ENCODE measurements at places on chromosomes 16 and 17.

DNA sequence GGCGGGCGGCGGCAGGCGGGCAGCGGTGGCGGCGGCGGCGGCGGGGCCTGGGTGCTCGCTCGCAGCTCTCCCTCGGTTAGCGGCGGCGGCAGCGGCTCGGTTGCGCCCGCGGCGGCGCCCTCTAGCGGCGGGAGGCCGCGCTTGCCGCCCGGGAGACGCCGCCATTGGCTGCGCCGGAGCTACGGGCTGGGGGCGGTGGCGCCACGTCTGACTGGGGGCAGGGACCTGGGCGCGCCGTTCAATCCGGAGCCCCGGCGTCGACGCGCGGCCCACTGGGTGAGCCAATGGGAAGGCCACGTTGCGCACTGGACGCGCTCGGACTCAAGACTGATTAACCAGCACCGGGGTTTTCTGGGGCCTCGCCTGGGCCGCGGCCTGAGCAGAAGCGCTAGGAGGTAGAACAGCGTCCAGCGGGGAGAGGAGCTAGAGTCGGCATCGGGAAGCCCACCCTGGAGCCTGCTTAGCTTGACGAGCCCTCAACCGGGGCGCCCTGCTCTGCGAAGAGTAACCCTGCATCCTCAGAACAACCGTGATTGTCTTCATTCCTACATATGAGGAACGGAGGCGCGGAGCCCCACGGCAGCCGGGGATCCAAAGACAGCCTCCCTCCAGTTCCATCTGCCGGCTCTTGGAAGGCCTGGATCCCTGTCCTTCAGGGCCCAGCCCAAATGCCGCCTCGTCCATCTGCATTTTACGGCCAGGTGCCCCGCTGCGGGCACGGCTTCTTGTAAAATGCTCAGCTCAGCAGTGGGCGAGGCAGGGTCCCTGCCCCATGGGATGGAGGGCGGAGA lies at the start of gene ZC3H7A:
Gene ZC3H7A (minus strand): TSS at position 93 of the 791 bp plus-strand sequence. CDS start 14,904 bp downstream, outside the sequence.
- peak; percentile 96 for DNase-seq

DNA sequence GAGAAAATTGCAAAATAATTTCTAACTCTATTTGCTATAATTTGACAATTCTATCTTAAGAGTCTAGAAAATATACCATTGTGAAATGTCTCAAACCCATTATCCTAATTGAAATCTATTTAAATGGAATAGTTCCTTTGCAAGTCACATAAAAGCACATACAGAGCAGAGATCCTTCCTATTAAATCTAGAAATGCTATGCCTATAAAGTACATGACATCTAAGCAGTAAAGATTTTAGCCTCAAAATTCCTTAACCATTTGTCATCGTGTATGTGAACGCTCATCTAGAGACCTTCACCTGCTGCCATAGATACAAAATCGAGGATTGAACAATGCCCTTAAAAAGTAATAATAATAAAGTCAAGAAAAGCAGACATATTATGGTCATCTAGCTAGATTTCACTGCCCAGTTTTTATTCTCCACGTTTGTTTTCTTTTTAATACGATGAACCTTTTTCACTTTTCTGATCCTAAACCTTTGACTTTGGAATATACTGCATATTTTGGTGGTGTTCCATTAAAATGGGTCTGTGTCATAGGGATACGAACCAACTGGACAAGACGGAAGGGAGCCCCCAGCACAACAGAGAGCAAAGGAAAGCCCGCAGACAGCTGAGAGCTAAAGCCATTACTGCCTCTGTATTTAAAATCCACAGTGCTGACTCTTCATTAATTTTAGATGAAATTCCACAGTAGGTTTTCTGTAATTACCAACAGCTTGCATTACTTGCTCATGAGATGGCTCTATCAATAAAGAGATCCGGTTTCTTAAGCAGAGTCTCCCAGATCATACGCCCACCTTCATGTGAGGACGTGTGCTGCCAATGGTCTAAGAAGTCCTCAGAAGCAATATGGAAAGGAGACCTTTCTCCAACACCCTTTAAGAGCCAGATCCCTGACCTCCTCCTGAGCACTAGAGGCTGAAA lies 17.6 kb downstream of the TEX2 start:
- DNase-seq: no peak

DNA sequence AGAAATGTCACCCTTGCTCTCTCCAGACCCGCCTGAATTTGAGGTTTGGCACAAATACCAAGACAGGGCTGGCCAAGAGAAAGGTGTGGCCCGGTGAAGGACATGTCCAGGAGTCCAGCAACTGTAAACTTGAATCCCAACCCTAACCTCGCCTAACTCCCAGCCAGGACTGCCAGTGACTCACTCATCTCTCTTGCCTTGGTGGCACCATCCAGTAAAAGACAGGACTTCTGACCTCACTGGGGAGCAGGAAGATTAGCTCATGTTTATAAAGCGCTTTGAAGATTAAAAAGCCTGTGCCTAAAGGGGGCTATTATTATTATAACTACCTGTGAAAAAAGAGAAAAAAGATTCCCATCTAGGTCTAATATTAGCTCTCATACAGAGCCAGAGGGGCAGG lies 335.3 kb downstream of the SOX9 start:
- no peak for DNase-seq

DNA sequence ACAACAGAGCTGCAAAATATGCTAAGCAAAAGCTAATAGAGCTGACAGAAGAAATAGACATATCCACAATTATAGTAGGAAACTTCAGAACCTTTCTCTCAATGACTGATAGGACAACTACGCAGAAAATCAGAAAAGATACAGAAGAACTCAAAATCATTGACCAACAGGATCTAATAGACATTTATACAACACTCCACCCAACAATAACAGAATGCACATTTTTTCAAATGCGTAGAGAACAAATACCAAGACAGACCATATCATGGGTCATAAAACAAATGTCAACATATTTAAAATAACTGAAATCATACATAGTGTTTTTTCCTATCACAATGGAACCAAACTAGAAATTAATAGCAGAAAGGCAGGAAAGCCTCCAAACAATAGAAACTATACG lies 237.4 kb downstream of the C16orf78 start:
- no peak for DNase-seq

DNA sequence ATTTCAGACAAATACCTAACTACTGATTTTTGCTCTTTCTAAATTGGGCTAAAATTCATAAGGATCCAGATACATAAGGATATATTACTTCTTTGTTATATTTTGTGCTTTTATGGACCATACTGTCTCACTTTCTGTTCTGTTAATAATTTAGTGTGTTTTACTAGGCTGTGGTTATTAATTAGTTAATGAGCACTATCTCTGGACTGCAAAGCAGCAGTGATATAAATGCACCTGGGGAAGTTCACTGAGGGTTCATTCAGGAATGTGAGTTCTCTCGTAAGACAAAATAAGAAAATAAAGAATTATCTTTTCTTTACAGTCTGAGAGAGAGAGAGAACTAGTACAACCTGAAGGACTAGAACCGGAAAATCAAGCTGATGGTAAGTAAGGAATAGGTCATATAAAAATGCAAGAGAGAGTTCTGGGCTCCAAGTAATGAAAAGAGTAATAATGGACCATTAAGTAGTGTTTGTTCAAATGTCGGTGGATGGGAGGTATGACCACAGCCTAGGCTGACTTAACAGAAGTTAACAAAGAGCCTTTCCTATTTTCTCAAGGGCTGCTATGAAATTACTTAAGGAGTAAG lies 55.6 kb downstream of the IKZF3 start:
- no peak for DNase-seq

DNA sequence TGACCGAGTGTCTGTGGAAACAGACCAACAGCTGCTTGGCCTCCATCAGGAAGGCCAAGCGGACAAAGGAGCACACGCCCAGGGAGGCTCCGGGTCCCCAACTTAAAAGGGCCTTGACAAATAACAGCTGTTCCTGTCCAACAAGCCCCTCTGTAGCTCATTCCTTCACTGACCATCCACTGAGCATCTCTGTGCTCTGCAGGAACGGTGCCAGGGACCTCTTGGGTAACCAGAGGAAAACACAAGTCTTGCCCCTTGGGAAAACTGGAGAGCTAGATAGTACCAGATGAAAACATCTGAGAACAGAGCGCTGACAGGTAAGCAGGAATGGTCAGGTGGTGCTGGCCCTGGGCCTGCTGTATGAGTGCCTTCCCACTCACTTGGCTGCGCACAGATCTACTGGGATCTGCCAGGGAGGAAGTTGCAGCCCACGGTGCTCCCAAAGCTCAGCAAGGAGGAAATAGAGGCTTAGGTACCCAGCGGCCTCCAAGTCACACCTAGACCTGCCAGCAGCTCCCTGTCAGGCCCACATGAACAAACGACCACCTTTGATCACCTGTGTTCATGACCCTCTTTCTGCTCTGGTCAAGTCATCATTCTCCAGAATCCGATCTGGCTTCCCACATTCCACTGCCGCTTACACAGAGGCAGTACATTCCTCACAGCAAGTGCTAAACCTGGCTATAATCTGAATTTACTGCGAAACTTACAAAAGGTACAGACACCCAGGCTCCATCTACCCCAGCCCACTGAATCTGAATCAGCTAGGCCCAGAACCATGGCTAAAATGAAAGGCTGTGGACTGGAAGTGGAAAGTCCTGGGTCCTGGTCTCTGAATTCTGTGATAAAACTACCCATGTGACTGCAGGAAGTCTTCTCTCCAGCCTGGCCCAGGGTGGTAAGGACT lies 12.5 kb downstream of the DCAKD start:
- DNase-seq: no peak

- DNase-seq: no peak
These were observed 470.5 kb upstream of the SALL1 start for GRCh38 chr16:51621610-51622009.

- DNase-seq: no peak
These were observed 9.0 kb downstream of the ITGB3 start for GRCh38 chr17:47262586-47262985.

- no peak for DNase-seq
These were observed 116.5 kb upstream of the AXIN2 start for GRCh38 chr17:65677932-65678331.

DNA sequence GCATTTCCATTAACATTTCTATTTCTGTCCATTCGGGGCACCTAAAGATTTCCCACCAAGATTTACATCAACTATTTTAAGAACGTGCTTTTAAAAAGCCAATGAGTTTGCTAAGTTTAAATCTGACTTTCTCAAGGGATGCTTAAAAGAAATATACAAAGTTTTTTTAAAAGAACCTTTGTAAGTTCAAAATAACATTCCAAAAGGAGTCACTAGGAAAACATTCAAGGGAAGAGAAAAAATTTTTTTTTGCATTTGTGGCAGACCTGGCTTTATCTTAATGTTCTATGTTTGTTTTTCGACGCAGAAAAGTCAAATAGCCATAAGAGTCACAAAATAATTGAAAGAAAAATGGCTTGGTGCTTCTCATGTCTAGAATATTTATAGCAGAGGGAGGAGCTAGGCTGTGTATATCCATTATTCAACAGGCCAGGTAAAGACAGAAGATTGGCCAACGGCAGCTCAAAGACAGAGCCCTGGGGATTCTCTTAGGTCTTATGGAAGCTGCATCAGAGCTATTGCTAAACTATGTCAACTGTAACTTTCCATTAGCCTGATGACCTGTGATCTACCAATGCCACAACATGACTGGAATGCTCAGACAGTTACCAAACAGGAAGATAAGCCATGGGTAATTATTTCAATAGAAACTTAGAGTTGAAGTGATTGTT lies 37.8 kb upstream of the MYOCD start:
- no peak for DNase-seq

DNA sequence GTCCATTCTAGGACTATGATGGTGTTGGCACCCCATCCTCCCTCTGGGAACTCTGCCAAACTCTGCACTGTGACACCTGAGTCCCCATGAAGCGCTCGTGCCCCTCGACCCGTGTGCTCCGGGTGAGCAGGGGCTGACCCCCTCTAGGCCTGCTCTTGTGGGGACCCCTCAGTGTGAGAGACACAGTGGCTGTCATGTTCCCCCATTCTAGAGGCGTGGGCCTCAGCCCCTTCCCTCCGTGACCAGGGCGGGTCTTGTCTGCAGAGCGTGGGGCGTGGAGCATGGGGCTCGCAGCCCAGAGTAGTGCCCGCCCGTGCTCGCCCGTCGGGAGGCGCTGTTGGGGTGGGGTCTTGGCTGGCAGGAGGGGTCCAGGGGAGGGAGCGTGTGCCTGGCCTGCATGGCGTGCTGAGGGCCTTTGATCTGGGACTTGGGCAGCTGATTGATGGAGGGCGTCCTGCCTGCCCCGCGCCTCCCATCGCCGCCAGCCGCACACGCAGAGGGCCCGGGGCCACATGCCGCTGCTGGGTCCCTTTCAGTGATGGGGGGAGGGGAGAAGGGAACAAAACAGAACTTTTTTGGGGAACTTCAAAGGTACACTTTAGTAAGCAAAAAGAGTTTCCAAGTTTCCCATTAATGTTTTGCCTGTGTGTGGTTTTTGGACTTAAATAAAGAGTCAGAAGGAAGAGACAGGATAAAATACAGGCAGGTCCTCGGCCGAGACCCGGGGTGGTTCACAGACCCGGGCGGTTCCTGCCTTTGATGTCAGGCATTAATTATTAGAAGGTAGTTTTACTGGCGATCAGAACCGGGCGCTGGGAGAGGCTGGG lies 22.5 kb downstream of the CENPX start:
- no peak for DNase-seq
